Activated CD4-positive, alpha-beta T cell treated with anti-CD3 and anti-CD28 coated beads, Interleukin-2, amount 50 U/mL, for 1 hour (primary cell): ENCODE measurements at places on chromosomes 5 and 9.

GRCh38 chr5:44891116-44891515, 82.4 kb downstream of the MRPS30 start:
- no peak for DNase-seq

- no peak for DNase-seq
Observed at GRCh38 chr5:54571462-54571861, 53.9 kb downstream of the SNX18 start.

DNA sequence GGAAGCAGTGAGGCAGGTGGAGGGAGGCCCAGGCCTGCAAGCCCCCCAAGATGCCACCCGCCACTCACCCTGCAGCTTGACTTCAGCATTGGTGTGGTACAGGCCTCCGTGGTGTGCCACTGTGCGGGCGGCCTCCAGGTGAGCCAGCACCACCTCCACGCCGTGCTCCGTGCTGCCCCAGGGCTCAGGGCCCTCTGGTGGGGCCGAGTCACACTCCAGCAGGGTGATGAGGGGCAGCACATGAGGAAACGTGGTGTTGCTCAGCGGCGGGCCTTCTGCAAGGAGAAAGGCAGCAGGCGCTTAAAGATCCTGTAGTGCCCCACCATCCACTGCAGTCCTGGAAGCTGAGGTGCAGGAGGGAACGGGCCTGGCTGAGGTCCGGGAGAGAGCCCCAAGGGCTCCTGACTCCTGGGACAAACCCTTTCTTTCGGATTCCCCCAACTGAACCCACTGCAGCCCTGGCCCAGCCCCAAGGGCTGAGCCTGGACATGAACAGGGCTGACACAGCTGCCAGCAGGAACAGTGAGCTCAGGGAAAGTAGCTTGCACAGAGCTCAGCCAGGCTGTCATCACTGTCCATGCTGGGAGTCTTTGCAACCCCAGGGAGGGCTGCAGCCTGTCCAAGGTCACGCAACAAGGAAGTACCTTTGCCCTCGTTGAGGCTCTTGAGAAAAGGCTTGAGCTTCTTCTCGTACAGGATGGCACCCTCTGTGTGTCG, 4.7 kb upstream of the TOR2A start:
- no peak for DNase-seq

- no peak for DNase-seq
Observed at GRCh38 chr5:9314558-9314957, 231.3 kb downstream of the SEMA5A start.

DNA sequence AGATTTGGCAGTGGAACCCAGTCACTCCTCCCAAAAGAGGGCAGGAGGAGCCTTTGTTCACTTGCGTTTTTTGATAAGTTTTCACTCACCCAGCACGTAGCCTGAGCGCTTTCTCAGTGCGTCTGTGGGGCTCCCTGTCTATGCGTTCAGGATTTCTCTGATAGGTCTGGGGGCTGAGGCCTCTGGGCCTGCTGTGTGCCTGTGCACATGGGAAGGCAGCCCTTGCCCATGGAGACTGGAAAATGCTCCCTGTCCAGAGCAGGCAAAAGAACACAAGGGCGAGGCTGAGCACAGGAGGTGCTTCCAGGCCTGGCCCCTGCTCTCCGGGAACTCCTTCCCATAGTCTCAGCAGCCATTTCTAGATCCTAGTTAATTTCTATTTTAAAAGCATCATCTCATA, 249.9 kb downstream of the FSTL4 start:
- no peak for DNase-seq

DNA sequence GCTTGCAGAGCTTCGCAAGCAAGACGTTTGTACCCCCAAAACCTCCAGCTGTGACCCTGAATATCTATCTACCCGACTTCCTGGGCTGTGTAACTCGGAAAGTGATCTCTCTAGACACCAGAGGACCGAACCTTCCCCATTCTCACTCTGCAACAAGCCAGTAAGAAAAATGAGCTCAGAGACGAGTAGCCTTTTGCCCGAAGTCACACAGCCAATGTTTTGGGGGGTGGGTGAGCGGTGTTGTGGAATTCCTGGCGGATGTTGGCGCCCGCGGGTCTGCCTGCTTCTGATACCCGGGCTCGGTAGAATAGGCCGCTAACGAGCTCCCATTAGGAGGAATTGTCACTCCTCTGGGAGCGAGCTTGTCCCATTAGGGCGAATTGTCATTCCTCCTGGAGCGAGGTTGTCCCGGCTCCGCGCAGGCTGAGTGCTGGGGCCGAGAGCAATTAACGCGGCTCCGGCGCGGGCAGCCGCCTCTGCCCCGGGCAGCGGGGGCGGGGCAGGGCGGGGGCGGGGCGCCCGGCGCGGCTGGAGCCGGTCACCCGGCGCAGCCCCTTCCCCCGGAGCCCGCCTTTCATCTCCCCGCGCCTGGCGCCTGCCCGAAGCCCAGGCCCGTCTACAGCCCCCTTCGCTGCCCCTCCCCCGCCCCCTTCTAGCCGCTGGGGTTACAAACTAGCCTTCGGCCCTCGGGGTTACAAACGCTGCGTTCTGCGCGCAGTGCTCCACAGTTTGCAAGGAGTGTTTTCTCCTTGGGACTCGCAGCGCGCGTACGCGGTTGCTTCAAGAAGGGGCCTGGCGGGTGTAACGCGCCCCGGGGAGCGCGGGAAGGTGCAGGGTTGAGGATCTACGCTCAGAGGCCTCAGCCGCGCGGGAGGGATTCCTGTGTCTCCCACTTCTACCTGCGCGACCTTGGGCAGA, 3.5 kb upstream of the MSX2 start:
- DNase-seq = no peak

DNA sequence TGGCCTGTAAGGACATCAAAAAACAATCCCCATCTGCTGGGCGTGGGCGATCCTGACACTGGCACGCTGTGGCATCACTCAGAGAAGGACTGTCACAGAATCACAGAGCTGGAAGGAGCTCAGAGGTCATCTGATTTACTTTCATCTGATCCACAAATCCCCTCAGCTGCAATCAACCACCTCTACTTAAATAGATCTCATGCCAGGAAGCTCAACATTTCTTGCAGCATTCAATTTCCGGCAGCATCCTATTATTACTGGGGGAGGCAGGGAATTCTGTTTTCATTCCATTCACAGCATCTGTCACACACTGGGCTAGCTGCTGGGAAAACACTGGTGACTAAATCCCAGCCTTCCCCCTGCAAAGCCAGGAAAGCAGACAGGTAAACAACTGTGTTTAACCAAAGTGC, 38.3 kb downstream of the RETREG1 start:
- no peak for DNase-seq

- no peak for DNase-seq
Observed at GRCh38 chr9:98989036-98990000, 45.6 kb downstream of the COL15A1 start.

DNA sequence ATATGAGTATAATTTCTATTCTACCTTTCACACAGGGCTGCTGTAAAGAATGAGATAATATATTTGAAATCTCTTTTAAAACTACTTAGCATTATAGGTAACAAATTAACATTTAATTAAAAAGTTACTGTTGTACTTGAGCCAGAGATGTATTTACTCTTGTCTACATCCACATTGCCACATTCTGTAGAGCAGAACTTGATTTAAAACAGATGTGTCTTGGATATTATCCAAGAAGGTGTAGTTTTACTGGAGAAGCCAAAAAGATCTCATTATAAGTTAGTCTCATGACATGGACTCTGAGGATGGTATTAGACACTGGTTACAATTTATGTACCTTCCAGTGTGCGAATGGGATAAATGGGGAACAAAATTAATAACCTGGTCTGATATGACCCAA, 293.1 kb upstream of the CCNH start:
- DNase-seq = no peak

GRCh38 chr9:75130621-75131230, 42.4 kb downstream of the OSTF1 start:
- DNase-seq = no peak

GRCh38 chr5:65070026-65070425, 301.3 kb downstream of the CWC27 start:
- no peak for DNase-seq

- DNase-seq = no peak
Observed at GRCh38 chr5:66689522-66690220, 93.5 kb downstream of the MAST4 start.

- DNase-seq = no peak
Observed at GRCh38 chr5:167661605-167662004, 629.8 kb upstream of the WWC1 start.

GRCh38 chr5:99054972-99055371, 126.2 kb upstream of the CHD1 start:
- no peak for DNase-seq

GRCh38 chr9:6620796-6621195, 24.7 kb downstream of the GLDC start:
- DNase-seq = no peak

GRCh38 chr5:89842531-89842930, 567.0 kb downstream of the CETN3 start:
- no peak for DNase-seq

DNA sequence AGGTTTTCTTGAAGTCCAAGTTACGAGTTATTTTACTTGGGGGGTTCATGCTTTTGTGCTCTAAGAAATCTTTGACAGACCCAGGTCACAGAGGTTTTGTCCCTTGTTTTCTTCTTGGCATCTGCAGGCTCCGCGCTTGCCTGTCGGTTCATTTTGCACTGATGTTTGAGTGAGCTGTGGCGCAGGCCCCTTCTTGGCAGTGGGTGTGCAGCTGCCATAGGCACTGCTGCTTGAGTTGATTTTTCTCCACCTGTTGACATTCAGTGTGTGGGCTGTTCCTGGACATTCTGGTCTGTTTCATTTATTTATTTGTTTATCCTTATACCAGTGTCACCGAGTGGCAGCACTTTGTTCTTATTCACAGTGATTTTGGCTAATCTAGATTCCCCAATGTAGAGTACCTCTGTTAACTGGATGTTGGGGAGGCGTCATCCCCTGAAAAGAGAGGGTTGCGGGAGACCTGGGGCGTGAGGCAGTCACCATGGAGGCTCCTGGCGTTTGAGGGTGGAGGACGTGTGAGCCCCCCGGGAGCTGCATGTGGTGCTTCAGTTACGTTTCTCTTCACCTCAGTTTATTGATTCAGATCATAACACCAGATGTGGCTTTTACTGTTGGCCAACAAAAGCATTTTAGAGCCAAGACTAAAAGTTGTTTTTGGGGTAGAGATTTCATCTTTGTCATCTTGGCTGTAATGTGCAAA, 121.4 kb upstream of the CACNA1B start:
- no peak for DNase-seq

DNA sequence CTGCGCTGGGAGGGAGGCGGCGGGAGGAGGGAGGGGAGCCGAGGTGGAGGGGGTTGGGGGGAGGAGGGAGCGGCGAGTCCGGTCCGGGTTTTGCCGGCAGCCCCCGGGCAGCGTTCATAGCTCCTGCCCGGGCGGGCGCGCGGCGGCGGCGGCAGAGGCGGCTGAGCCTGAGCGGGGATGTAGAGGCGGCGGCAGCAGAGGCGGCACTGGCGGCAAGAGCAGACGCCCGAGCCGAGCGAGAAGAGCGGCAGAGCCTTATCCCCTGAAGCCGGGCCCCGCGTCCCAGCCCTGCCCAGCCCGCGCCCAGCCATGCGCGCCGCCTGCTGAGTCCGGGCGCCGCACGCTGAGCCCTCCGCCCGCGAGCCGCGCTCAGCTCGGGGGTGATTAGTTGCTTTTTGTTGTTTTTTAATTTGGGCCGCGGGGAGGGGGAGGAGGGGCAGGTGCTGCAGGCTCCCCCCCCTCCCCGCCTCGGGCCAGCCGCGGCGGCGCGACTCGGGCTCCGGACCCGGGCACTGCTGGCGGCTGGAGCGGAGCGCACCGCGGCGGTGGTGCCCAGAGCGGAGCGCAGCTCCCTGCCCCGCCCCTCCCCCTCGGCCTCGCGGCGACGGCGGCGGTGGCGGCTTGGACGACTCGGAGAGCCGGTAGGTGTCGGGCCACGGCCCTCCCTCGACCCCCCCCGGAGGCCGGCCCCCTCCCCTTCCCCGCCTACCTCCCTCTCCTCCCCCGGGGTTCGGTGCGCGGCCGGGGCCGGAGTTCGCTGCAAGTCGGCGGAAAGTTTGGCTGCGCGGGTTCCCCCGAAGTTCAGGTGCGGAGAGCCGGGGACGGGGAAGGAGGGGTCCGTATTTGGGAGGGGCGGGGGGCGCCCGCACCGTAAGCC, at the start of gene CXXC5:
TSS of gene CXXC5 (plus strand) at position 145 of the 877 bp plus-strand sequence. CDS start 32,175 bp downstream, outside the sequence.
- DNase-seq = peak; percentile 45

DNA sequence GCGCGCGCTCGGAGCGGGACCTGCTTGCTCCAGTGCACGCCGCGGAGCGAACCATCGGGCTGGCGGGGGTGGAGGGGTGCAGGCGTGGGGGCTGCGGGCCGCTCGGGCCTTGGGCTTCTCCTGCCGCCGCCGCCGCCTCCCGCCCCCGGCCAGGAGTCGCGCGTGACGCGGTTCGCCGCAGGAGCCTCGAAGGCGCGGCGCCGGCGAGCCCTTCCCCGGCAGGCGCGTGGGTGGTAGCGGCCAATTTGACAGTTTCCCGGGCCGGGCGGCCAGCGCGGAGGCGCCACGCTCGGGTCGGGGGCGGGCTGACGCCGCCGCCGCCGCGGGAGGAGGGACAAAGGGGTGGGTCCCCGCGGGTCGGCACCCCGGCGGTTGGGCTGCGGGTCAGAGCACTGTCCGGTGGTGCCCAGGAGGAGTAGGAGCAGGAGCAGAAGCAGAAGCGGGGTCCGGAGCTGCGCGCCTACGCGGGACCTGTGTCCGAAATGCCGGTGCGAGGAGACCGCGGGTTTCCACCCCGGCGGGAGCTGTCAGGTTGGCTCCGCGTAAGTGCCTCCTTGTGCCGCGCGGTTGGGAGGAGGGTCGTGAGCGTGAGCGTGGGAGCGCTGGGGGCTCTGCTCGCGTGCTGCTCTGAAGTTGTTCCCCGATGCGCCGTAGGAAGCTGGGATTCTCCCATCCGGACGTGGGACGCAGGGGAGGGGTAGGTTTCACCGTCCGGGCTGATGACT, at the start of gene TJP2:
TSS of gene TJP2 (plus strand) at position 387 of the 725 bp plus-strand sequence. CDS start at position 483, 96 bp downstream.
- DNase-seq = peak; percentile 16

DNA sequence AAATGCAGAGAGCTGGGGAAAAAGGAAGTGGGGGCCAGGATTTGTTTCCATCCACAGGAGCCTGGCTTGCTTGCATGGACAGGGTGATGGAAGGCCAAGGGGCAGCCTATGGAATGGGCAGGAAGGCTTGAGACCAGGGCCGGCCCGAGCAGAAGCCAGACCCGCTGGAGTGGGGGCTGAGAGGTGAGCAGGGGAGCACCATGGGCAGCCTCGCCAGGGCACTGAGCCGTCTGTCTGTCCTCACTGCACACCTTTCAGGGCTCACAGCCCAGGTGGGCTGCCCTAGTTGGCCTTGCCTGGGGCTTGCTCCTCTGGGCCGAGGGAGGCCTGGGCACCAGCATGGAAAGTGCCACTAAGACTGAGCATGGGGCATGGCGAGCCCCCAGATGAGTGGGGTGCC, 58.6 kb upstream of the CNOT6 start:
- no peak for DNase-seq

- DNase-seq = no peak
Observed at GRCh38 chr9:126532951-126533925, 80.5 kb upstream of the LMX1B start.

- peak; percentile 57 for DNase-seq
Observed at GRCh38 chr9:137156567-137157375, 13.1 kb downstream of the LRRC26 start.

- DNase-seq = no peak
Observed at GRCh38 chr9:84045481-84046097, 65.0 kb downstream of the RMI1 start.

GRCh38 chr5:133483406-133484090, 128.8 kb downstream of the FSTL4 start:
- no peak for DNase-seq
